Motor neuron (in vitro differentiated cells): ENCODE measurements at places on chromosomes 4 and X. TPM values are rescaled to one million over a fixed set of nuclear protein-coding genes. Genes with fewer than 3 reads are reported as not detected.

NPY5R gene
- 0.27 TPM in 1 of 2 replicates, not detected in the other for total RNA-seq

ETNPPL gene
- 0.26 TPM in 1 of 2 replicates, not detected in the other for total RNA-seq

DNA sequence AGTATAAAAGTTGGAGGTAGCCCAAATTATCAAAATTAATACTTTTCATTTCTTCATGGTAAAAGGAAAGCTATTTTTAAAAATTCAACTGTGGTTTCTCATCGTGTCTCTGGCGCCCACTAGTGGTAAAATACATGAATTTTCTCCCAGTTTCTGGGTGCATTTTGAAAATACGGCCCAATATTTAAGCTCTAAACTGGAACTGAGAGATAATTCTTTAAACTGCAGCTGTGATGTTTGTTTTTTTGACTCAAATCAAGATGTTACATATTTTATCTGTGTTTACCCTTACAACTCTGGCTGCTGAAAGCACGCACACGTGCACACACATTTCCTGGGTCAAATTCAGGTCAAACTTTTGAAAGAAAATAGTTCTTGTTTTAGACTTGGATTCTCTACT is 123.9 kb upstream of the ACSL4 start:
- no peak for ATAC-seq

DNA sequence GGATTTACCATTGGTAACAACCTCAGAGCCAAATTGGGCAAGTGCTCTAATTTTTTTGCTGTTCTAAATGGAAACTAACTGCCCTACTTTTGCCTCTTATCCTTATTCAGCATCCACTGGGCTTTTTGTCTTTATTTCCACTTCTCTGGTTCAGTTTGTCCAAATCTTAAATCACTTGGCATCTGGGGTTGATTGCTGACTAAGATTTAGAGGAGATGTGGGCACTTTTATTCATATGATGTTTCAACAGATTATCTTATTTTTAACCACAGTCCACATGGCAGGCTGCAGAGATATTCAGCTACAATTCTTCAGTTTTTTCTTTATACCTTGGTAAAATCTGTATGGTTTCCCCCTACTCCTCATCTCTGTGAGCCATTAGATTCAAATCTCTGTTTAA is 1161.4 kb upstream of the PCDH7 start:
- no peak for ATAC-seq

DNA sequence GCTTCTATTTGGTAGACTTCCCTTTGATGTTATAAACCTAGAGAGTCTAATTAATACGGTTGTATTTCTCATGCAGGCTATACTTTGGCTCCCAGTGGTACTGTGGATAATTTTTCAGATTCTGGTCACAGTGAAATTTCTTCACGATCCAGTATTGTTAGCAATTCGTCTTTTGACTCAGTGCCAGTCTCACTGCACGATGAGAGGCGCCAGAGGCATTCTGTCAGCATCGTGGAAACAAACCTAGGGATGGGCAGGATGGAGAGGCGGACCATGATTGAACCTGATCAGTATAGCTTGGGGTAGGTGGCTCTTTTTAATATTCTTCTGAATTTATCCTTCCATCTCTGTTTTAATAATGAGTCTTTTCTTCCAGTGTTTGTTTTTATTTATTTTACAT is 249.7 kb downstream of the RAPGEF2 start:
- no peak for ATAC-seq
